M059J (cell line): ENCODE measurements at places on chromosomes 1 and 21. TPM values are rescaled to one million over a fixed set of nuclear protein-coding genes. Genes with fewer than 3 reads are reported as not detected.

DNA sequence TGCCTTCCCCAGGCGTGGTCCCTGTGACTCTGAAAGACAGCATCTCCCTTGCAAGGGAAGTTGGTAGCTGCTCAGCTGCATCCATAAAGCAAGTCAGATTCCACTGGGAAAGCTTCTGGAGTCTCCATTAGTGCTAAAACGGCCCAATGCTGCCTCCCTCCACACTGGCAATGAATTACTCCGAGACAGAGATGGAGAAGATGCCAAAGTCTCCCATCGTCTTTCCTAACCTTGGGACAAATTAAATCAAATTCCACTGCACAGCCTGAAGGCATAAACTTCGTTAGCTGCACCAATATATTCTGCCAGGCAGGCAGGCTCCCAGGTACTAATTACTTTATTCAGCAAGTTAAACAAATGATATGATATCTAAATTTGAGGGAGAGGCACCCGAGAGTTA lies 106.3 kb upstream of the GJB5 start:
- no peak for DNase-seq

GRCh38 chr1:225842074-225842473 lies 32.1 kb downstream of the EPHX1 start:
- no peak for DNase-seq

GRCh38 chr1:100449477-100449876 lies 88.5 kb upstream of the GPR88 start:
- DNase-seq: no peak

DNA sequence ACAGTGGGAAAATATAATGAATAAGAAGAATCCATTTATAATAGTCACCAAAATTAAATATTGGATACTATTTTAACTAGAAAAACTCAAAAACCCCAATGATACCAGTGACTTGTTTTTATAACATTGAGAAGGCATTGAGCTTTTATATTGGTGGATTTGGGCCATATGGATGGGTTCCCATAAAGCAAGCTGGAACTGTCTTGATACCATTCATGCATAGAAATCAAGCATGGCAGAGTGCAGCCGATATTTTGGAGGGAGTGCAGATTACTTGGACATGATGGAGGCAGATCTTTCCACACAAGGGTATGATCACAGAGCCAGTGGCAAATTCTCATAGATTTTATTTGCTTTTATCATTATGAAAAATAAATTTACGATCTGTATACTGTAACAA lies 3.8 kb upstream of the RWDD3 start:
- no peak for DNase-seq

Gene FALEC
- total RNA-seq: not detected in 2 replicates

Gene HES5
- total RNA-seq: 1.6 TPM in 1 of 2 replicates, not detected in the other

Gene SNX27
- 22.4 and 29.1 TPM in 2 replicates for total RNA-seq

Gene CFHR1
- total RNA-seq: not detected in 2 replicates
